ENCODE measurements at places on chromosomes 3 and 15.

DNA sequence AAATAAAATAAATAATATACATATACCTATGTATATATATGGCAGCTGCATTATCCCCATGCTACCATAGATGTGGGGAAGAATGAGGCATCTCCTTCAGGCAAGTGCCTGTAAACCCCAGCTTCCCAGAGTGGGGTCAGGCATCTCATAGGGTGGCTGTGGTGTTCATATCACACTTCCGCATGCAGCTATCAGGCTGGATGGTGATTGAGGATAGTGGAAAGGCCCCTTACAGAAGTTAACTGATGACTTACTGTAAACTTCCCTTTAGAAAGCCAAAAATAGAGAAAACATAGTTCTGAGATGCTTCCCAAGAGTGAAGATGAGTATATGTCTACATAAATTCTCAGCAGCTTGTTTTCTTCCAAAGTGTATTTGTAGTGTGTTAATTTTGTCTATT, 3.5 kb upstream of the PP2D1 start:
- no peak for DNase-seq

- no peak for DNase-seq
Observed at GRCh38 chr3:100879195-100879810, 113.9 kb downstream of the ABI3BP start.

- peak; percentile 50 for DNase-seq
Observed at GRCh38 chr15:56491110-56491722, 26.3 kb upstream of the MNS1 start.

DNA sequence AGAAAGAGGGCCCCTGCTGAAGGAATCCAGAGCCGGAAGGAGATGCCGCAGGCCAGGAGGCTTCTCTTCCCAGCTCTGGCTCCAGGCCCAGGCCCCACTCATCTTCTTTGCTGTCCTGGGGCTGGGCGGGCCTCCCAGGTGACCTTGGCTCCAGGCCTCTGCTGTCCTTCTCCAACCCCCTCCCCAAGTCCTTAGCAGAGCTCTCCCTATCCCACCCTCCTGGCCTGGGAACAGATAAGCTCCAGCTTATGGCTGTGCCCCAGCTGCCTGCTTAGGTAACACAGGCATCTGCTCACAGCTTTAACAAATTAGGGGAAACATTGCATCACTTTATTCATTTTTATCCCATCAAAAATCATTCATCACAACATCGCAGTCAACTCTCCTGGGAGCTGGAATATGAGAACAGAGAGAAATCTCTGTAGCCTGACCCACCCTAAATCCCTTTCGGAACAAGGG, 86.9 kb downstream of the SEMA5B start:
- DNase-seq = no peak

- no peak for DNase-seq
Observed at GRCh38 chr3:66991459-66991858, 6.6 kb upstream of the KBTBD8 start.

DNA sequence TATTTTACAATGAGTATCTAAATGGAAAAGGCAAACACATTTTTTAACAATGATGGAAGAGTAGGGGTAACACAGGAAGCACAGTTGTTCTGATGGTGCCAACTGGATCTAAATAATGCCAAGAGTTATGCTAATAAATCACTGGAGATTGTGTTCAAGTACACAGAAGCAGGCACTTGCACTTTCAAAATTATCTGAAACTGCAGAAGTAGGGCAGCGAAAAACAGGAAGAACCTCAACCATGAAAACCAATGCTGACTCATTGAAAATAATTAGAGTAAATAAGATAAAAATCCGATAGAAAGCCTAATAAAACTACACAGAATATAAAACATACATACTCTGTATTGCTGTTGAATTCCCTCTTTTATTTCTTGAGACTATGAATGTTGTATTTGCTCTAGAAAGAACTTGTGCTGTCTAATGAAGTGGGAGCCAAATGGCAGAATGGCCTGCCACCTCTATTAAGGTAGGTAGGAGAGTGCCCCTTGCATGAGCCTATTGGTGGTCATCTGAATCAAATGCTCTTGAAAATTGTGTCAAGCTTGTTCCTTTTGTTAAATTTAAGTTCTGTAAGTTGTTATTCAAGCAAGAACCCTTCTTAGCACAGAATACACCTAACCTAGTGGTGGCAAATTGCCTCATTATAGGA, 93.7 kb downstream of the ABI3BP start:
- DNase-seq = no peak

DNA sequence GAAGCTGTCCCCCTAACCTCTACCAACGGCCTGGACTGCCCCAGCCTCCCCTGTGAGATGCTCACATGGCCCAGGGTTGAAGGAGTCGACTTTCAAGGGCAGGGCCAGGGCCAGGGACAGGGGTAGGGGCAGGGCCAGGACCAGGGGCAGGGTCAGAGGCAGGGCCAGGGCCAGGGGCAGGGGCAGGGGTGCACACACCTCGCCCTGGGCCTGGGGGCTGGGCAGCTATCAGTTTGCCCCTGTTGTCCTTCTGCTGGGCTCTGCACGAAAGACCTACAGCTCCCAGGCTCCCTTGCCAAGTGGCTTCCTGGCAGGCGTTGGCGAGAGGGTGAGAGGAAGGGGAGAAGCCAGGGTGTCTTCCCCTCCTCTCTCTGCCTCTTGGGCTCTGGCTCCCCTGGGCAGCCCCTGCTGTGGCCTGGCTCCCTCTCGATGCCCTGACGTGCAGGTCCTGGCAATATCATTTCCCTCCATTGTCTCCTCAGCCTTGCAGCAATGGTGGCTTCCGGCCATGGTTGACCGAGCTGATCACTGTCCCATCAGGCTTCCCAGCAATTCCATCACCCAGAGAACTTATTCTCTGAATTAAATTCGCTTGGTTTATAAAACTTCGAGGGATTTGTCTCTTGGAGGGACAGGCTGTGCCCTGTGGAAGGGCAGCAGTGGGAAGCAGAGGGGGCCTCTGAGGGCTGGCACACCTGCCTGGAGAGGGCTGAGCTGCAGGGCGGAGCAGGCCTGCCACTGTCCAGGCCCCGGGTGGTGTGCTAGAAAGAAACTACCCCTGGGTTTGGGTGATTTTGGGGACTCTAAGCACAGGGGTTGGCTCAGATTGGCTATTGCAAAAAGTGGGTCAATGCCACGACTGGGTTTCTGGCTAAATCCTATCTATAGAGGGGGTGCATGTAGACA, 13.9 kb downstream of the PRR23E start:
- DNase-seq = no peak

DNA sequence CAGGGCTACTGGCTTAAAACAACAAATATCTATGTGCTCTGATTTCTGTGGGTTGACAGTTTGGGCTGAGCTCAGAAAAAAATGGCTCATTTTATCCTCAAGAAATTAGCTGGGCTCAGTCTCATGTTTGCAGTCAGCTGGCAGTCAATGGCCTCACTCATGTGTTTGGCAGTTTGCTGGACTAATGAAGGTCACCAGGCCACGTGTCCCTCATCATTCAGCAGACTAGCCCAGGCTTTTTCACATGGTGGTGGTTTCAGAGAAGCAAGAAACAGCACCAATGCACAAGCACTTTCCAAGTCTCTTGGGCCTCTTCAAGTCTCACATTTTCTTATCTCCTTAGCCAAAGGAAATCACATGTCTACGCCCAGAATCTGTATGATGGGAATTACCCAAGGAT, 478.3 kb upstream of the PPP2R3A start:
- no peak for DNase-seq

DNA sequence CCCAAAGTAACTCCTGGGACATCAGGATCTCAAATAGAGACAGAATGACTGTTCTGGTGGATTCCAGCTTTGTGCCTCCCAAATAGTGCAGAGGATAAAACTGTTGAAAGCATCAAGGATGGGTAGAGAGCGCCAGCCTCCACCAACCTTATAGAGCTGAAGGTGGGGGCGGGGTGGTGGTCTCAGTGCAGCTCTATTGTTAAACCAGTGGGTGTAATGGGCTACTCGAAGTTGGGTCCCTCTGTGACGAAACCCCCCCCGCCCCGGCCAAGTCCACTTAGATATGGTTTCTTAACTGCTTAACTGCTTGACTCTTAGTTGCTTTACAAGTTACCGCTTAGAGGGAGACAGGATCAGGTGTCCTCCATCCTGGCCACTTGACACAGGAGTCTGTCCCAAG, 22.7 kb downstream of the DHX30 start:
- no peak for DNase-seq

DNA sequence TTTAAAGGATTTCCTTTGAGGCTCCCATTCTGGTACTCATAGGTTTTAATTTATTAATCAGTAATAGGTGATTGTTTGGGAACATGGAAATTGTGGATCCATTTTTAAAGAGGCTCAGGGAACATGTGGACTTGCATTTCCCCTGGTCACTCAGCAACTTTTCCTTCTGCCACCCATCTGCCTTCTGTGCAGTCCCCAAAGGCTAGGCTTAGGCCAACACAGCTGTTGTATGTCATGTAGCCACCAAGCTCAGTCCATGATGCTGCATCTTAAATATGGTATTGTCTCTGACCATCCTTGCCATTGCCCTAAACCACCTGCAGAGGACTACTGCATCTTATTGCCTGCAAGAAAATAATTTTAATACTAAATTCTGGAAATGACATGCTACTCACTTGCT, 416.7 kb upstream of the SEMA6D start:
- no peak for DNase-seq

DNA sequence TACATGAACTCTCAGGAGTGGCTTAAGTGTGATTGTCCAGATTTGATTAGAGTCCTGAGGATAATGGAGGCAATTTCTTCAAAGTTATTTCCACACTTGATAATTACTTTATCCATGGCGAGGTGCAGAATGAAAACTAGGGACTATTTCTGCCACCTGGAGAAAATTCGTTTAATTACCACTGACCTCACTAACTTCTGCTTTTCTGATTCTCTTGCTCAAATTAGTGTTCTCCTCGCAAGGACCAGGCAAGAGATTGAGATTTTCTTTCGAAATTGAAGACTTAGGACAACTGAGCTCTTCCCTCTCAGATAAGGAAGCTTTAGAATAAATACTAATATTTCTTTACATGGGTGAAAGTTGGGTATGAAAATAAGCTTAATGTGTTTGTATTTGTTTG, 135.2 kb downstream of the RYR3 start:
- DNase-seq = no peak

DNA sequence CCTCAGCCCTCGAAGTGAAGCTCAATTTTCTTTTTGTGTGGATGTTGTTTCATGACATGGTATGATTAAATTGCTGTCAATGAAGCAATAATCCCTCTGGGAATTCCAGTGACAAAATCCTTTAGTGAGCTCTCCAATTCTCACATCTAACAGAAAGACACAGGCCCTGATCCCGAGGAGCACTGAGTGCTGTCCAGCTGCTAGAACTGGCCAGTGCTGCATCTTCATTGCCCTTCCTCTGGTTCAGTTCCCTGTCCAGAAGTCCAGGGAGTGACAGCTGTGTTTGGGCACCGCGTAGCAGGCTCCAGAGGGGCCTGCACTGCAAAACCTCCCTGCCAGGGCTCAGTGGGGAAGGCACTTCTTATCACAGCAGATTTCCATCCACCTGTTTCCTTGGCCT, 516.8 kb upstream of the ATP11B start:
- no peak for DNase-seq

- DNase-seq = no peak
Observed at GRCh38 chr15:67836477-67836876, 3.4 kb downstream of the RNU6-1 start.

DNA sequence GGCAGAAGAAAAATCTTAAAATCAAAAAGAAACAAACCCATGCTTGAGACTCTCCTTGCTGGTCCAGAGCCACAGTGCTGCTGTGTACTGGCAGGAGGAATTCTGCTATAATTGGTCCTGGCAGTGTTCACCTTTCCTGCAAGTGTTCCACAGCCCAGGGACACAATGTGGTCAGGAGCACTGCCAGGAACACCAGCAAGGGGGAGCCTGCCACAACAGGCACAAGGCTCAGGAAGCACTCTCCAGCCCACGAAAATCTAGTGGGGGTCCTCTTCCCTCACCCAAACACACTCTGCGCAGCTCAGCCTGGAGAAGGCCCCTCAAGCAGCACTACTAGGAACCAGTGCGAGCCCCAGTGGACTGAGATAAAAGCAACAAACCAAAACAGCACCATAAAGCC, 92.9 kb downstream of the UBE3A start:
- peak; percentile 64 for DNase-seq

DNA sequence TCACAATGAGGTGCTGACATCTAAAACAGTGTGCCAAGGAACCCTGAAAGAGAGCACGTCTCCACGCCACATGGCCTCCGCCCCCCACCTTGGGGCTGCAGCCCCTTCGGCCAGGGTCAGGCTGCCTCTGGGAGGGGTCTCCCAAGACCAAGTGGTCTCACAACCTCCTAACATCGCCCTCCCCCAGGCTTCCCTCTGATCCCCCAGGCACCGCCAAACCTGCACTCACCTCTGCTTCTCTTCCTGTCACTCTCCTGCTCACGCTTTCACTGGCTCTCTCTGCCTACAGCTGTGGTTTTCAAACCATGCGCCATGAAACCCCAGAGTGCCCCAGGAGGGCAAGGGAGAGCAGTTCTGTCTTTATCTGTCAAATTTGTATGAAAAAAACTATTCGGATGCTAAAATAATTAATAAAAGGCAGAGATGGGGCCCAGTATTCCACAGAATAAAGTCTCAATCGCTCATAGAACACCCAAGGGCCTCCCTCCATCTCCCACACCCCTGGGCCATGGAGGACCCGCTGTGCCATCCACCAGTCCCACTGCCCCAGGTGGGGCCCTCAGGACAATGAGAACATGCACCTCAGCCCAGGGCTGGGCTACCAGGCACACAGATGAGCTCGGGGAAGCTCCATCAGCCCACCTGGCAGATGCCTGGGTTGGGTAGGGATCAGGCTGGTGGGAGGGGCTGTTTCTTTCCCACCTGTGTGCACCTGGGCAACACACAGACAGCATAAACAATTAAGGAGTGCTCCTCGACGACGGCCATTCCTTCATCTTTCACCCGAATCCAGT, 21.5 kb downstream of the CYFIP1 start:
- DNase-seq = no peak

- no peak for DNase-seq
Observed at GRCh38 chr15:96359616-96360521, 29.4 kb downstream of the NR2F2 start.

- no peak for DNase-seq
Observed at GRCh38 chr3:43996379-43997301, 245.0 kb upstream of the TOPAZ1 start.

- DNase-seq = no peak
Observed at GRCh38 chr3:128847666-128848370, 31.6 kb upstream of the ACAD9 start.

- DNase-seq = no peak
Observed at GRCh38 chr15:59918994-59919951, 84.8 kb upstream of the FOXB1 start.

All from LNCaP clone FGC (cell line).